ENCODE measurements at places on chromosomes 1 and 21.

- DNase-seq: no peak
Measured at GRCh38 chr1:78410643-78411042, 80.1 kb upstream of the PTGFR start.

- no peak for DNase-seq
Measured at GRCh38 chr1:40059960-40060750, 19.6 kb downstream of the CAP1 start.

DNA sequence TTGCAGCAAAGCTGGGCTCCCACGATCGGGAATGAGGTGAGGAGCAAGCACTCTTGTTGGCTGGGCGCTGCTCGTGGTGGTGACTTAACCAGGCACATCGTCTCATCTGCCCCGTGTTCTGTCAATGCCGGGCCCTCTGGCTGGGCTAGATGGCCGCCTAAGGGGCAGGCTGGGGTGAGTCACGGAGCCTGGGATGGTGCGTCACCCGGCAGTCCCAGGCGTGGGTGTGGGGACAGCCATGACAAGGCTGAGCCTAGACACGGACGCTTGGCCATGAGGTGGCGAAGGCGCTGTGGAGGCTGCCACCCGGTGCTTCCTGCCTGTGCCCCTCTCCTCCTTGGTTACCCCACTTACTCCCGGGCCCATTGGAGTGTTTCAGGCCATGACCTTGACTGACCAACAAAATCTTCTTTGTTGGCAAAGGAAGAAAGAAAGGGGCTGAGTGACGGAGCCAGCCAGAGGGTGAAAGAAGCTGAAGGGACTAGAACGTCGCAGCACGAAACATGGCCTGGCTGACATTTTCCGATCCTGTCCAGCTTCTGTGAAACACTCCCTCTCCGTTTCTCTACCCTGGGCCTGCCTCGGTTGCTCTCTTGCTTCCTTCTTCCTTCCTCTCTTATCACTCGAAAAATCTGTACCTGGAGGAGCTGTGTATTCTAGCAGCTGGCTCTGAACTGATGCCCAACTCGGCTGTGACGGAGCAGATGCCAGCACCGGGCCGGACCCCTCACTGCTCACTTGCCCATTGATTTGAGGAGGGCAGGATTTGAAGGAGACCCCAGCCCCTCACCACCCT is 596 bp downstream of the CD247 start:
- DNase-seq: no peak

GRCh38 chr21:31559368-31560119 is 99.9 kb upstream of the SOD1 start:
- DNase-seq: peak; percentile 81

DNA sequence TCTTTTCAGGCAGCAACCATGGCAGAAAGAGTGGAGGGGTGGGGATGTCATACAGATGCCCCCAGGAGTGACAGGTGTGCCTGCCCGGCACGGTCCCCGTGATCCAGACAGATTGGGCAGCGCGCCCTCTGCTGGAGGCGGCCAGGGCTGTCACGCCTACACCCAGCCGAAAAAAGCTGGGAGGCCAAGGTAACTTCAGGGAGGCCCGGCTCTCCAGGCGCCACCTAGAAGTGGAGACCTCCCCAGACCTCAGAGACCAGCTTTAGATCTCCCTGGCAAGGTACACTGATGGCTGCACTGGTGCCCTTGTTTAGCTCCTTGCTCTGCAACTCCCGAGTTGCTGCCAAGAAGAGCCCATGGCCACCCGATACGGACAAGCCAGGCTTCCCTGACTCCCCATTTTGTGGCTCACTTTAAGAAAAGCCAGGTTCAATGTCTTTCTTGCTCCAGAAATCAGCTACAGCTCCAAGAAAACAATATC is 6.6 kb downstream of the GOLT1A start:
- DNase-seq: peak; percentile 75

- DNase-seq: no peak
Measured at GRCh38 chr1:91487469-91487868, 13.2 kb upstream of the CDC7 start.

DNA sequence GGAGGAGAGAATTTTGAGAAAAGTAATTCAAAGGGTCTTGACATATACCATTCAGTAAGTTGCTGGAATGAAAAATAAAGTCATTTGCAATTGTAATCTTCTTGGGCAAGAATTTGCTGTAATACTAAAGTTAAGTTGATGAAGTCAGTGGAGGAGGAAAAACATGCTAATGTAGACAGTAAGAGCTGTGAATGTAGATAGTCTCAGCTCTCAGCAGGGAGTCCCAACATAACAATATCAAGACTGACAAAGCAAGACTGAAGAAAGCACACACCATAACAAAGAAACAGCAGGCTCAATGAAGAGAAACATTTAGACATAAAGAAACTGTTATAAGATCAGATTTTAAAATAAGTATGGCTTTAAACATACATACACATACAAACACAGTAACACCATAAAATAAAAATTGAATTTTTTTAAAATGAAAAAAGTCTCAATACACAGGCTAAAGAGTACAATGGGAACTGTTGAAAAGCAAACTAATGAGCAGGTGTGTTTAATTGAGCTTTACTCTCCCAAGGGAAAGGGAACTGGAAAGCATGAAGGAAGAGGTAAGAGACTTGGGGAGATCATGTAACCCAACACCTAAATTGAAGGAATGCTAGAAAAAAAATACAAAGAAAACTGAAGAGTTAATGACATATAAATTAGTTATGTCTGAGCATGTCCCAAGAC is 336.3 kb upstream of the NCAM2 start:
- DNase-seq: no peak

DNA sequence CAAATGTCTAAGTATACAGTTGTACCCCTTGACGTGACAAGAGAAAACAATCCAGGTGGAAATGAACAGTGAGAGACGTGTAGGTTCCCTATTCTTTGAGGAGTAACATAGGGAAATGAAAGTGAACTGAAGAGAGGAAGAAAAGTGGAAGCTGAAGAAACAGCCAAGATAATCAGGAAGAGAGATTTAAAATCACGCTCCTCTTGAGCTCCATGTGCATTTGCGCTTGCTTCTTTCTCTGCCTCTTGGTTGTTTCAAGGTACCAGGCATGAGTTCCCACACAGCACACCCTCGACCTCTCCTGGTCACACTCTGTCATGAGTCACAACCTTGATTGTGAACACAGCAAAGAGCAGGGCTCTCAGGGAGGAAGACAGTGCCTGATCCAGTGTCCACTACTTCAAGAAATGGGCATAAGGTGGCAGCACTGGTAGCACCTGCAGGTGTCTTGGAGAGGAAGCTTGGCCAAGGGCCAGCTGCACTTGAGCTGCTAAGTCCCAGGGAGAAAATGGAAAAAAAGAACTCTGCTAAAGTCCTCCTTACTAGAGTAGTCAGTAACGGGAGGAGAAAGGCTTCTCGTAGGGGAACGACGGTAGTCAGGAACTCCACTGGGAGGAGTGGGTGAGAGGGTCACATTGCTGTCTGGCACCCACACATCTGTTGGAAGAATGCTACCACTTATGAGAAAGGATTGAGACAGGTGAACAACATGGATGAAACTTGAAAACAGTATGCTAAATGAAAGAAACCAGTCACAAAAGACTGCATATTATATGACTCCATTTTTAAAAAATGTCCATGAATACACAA is 18.3 kb upstream of the ARID1A start:
- DNase-seq: peak; percentile 82

DNA sequence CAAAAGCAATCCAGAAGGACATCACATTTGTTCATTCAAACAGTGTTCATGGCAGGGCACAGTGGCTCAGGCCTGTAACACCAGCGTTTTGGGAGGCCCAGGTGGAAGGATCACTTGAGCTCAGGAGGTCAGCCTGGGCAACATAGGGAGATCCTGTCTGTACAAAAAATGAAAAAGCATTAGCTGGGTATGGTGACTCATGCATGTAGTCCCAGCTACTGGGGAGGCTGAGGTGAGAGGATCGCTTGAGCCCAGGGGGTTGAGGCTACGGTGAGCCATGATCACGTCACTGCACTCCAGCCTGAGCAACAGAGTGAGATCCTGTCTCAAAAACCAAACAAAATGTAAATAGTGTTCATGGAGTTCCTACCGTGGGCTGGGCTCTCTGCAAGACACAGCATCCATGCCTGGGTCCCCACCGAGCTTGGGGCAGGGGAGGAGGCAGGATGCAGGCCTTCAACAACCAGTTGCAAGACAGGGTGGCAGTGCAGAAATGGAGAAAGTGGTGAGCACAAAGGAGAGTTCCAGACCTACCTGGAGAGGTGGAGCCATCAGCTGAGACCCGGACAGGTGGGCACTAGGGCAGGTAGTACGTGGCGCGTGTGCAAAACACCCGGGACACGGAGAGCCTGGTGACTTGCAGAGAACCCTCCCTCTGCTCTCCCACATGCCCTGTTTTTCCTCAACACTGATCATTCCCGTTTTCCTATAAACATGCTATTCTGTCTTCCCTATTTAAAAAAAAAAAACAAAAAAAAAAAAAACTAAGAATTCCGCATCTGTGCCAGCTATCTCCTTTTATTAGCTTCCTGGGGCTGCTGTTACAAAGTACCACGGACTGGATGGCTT is 138.9 kb downstream of the TOMM20 start:
- no peak for DNase-seq

DNA sequence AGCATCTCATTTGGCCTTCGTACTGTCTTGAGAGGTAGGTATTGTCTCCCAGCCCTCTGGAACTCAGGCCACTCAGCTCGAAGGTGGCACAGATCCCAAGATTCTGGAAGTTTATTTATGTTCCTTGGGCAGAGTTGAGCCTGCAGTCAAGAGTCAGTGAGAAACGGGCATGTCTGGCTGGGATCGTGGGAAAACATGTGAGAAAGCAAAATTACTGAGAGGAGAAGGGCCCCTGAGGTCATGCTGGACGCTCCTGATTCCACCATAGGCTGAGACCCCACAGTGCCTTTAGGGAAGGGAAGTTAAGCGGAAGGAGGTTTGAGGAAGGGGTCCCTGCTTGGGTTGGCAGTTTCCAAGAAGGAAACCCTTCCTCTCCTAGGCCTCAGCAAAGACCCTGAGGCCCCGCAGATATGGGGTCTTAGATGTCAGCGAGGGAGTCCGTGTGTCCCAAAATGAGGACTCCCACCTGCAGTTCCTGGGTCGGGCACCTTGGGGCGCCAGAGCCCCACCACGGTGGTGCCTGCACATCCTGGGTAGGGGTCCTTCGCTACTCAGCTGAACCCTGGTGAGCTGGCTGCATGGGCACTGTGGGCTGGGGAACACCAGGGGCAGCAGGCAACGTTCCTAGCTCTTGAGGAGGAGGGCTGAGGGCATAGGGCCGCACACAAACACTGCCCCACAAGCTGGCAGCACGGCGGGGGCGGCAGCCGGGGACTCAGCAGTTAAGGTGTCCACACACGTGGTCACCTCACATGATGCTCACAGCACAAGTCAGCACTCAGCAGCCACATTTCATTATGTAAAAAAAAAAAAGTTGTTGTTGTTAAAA is 12.3 kb upstream of the SEMA4A start:
- no peak for DNase-seq

DNA sequence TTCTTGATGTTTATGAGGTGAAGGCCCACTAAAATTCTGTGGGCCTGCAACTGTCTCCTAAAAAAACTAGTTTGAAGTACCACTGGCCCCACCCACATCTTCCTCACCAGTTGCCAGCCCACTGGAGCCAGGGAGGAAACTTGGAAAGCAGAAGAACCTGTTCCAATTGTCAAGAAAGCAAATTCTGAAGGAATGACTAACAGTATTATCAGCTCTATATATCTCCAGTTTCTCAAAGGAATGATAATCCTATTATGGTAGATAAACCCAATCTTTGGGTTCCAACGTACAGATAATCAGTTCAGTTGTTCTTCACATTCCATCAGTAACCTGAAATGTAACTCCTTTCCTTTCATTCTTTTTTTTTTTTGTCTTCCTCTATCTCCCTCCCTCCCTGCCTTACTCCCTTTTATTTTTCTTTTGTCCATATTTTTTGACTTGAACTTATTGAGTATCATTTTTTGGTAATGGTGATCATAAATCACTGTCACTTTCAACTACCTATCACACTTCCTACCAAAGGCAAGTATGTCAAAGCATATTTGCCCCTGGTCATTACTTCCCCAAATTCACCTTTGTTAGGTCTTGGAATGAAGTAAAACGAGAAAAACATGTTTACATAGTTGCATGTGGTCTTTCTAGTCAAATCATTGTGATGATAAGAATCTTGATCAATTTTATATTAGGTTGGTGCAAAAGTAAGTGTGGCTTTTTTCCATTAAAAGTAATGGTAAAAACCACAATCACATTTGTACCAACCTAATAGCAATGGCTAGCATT is 943.4 kb downstream of the TTLL7 start:
- DNase-seq: no peak

DNA sequence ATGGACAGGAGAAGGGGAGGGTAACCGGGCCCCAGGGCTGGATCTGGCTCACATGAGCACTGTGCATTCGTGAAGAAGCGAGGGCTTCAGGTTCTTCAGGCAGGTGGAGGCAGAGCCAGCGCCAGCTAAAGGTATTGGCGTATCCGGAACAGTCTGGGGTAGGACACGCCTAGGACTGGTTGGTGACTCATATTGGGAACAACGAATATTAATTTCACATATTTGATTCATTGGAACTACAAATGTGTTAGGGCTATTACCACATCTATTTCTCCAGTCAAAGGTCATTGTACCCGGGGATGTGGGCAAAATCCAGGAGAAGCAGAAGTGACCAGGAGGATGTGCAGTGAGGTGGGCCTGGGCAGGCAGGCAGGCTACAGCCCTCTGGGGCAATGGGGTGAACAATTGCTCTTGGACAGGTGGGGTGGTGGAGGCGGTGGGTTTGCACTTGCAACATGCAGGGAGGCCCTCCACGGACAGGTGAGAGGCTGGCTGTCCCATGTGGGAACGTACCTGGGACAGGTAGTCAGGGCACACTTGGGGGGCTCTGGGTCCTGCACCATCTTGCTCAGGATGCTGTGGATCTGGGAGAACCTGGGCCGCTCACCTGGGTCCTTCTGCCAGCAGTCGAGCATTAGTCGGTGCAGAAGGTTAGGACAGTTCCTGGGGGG is 26.7 kb downstream of the CDCA8 start:
- no peak for DNase-seq

DNA sequence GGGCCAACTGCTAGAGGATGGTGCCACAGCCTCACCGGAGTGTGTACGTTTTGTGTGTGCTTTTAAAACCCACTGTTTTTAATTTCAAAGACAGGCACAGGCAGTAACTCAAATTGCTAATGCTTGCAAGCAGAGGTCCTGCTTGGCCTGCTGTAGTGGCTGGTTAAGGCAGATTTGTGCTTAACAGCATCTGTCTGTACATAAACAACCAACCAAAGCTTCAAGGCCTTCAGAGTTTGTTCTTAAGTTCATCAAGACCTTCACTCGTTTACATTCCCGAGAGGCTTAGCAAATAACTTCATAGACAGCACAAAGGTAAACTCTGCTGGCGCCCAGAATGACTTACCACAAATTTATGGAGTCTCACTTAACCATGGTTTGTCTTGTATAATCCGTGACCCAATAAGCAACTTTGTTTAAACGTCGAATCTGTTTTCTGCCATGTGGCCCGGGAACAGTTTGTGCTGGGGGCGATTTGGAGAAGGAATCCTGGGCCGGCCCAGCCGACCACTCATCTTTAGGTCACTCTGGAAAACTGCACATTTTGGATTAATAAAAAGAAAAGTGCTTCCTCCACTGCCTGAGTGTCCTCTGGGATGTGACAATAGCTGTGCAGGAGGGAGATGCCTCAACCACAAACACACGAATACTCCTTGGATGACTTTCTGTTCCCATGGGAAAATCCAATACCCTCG is 58.1 kb downstream of the CAPZB start:
- DNase-seq: no peak
